ENCODE measurements at places on chromosomes 16 and 17. TPM values are rescaled to one million over a fixed set of nuclear protein-coding genes. Genes with fewer than 3 reads are reported as not detected.

SSH2 gene
- total RNA-seq = 80.9 TPM

SMURF2 gene
- 17.6 TPM for total RNA-seq

UBE2I gene
- 63.7 TPM for total RNA-seq

ENPP7 gene
- total RNA-seq = 0.57 TPM

CD79B gene
- 2.0 TPM for total RNA-seq

DNA sequence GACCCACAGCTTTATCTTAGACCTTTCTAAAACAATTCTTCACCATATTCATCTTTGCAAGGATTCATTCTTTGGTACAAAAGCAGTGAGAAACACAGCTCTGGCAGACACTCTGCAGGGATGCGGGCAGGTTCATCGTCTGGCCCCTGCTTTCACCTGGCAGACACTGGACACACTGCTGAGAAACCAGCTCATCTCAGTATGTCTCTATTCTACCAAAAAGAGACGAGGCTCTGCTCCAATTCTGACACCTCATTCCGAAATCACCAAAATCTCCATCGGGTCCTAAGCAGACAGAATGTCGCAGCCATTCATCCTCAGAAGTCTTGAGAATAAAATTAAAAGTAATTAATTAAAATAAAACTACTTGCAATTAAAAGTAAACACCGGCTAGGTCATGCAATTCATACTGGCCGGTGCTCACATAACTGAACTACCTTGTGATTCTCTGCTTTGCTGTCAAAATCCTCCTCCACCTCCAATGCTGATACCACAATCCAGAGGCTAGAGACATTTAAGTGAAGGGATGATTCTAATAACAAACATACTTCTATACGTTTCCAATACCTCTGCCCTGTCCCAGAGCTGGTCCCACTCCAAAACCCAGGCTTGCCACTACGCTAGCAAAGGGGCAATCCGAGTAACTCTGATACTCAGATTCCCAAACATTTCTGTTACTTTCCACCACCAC lies 1.3 kb downstream of the RNF157 start:
- ATAC-seq = no peak

DNA sequence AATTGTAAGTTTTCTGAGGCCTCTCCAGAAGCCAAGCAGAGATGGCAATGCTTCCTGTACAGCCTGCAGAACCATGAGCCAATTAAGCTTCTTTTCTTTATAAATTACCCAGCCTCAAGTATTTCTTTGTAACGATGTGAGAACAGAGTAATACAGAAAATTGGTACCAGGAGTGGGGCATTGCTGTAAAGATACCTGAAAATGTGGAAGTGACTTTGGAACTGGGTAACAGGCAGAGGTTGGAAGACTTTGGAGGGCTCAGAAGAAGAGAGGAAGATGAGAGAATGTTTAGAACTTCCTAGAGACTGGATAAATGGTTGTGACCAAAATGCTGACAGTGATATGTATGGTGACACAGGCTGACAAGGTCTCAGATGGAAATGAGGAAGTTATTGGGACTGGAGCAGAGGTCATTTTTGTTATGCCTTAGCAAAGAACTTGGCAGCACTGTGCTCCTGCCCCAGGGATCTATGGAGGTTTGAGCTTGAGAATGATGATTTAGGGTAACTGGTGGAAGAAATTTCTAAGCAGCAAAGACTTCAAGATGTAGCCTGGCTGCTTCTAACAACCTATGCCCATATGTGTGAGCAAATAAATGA lies 23.1 kb downstream of the PRDM7 start:
- ATAC-seq = no peak

CUEDC1 gene
- total RNA-seq = 12.2 TPM
